ENCODE measurements at places on chromosomes 7 and 10.

DNA sequence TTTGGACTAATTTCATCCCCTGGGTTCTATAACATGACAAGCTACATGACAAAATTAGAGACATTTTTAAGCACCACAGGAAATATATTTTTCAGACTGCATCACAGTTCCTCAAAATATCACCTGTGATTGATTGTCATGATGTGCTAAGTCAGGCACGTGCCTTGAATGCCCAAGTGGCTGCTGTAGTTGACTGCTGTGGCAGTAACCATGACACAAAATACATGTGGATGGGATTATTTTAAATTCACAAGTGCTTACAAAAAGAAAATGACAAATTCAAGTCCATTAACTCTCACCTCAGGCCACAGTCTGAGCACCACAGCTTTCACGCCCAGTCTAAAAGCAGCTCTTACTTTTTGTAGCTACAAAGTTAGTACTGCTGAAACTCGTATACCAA is 45.5 kb downstream of the TNPO3 start:
- no peak for DNase-seq

GRCh38 chr7:127252778-127253280 is at the start of gene GRM8:
TSS of gene GRM8 (minus strand) at chr7:127252941.
- no peak for DNase-seq

DNA sequence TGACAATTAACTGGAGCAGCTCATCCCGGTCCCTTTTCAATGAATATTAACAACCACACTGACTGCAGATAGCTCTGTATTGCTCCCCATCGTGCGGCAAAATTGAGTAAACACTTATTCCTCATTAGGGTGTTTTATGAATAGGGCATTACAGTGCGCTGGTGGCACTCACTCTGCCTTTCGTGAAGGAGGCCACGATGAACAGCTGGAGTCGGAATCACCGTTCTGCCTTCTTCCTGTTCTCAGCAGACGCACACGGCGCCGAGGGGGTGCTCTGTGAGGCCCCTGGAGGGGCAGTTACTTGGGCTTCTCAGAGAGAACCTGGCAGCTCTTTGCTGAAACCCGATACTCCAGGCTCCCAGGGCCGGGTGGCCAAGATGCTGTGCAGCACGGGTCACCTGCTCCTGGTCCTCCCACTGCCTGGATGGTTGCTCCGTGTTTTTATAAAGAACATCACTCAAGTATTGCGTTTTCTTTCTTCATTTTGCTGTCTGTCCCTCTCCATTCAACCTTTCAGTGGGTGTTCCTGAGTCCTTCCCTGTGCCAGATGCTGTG is 241.9 kb downstream of the GLRX3 start:
- no peak for DNase-seq

- DNase-seq, result no peak
Observed at GRCh38 chr10:113765910-113766309, 14.4 kb downstream of the PLEKHS1 start.

DNA sequence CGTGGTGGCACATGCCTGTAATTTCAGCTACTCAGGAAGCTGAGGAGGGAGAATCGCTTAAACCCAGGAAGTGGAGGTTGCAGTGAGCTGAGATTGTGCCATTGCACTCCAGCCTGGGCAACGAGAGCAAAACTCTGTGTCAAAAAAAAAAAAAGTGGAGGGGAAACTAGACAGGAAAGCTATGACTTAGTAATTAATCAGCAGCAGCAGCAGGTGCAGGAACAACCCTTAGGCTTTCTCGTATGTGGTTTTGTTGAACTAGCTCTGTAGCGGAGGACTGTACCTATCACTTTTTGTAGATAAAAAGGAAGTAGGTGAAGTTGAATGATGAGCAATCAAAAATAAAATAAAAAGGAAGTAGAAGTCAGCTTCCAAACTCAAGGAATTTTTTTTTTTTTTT is 76.9 kb upstream of the KMT2C start:
- DNase-seq, result peak; percentile 63

DNA sequence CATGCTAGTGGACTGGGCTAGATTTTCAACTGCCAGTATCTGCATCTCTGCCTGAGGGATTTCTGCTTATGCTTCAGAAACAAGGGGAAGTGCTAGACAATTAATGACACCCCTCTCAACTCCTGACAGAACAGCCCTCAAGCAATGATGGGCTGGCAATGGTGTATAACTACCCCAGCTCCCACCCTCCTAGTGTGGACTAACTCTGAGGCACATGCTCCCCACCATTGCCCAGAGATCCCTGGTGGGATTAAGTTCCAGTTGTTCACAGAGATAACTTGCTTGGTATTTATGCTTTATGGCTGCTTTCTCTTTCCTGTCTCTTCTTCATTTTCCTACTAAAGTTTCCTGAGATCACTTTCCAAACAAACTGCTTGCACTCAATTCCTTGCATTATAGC is 113.5 kb downstream of the RPS24 start:
- no peak for DNase-seq

DNA sequence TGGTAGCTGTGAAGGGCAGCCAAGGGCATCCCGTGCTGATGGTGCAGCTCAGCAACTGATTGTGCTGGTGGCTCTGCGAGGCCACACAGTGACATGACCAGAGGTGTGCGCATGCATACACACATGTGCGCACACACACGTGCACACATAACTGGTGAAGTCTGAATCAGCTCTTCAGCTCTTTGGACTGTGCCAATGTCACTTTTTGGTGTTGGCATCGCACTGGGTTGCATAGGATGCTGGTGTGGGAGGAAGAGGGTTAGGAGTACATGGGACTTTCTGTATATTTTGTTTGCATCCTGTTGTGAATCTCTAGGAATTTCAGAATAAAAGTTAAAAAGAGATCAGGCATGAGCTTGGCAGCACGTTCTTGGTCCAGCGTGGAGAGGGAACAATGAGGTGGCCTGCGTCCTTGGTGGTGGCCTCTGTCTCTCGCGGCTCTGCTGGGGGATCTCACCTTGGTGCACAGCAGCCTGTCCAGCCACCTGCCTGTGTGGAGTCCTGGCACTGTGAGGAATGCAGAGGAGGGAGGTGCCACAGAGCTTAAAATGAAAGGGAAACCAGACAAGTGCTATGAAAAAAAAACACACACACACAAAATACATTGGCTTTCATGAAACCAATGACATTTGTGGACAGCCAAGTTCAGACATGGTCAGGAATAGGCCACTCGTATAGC is 124.0 kb downstream of the TRRAP start:
- DNase-seq, result no peak

DNA sequence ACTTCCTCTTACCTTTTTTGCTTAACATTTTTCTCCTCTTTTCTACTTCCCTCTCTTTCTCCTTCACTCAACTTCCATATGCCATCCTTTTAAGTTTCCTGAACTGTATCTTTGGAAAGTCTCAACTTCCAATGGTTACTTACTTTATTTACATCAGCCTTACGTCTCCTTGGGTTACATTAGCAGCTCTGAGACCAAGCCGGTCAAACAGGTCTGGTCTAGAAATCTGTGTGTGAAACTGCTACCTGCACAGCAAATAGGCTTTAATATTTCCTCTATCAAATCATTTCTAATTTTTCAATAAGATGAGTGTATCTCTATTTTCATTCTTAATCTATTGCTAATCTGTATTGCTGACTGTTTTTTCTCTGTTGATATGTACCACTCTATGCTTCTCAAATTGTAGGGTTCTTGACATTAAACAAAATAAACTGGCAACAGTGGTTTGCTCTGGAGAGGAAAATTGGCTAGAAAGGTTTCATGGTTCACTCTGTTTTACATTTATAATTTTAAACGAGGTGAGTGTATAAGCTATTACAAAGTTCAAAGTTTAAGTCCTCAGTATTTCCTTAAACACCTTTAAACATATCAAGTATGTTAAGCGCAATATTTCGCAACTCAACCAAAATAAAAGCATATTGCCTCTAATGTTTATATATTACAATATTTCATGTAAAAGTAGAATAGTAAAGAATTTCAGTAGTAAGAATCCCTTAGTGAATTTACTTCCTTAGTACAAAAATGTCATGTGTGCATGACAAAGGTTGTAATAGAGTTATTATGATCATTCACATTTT is 3.6 kb upstream of the SEMA3C start:
- DNase-seq, result no peak

DNA sequence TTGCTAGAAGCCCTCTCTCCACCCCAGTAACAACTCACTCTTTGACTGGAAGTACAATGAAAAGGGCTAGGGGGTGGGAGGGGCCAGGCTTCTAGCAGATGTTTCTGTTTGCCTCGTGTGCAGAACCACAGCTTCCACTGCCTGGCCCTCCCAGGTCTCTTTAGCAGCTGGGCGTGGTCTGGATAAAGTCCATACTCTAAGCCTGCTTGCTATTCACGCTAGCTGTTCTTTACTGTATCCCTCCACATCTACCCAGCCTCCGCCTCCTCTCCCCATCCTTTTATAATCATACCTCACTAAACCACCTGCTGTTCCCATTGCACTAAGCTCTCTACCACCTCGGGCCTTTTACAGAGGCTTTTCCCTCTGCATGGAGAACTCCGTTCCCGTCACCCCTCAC is 288.8 kb downstream of the CAMK1D start:
- DNase-seq, result no peak

- DNase-seq, result no peak
Observed at GRCh38 chr10:131636116-131636515, 264.7 kb upstream of the PPP2R2D start.

DNA sequence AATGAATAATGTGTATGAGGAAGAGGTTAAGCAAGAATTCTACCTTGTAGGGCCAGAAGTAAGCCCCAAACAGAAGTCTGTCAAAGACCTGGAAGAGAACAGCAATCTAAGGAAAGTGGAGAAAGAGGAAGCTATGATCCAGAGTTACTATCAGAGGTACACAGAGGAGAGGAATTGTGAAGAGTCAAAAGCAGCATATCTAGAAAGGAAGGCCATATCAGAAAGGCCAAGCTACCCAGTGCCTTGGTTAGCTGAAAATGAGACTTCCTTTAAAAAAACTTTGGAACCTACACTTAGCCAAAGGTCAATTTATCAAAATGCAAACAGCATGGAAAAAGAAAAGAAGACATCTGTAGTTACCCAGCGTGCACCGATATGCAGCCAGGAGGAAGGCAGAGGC is 42.7 kb upstream of the GAD2 start:
- DNase-seq, result no peak

GRCh38 chr7:151109094-151110048 is 23.1 kb downstream of the AGAP3 start:
- no peak for DNase-seq

GRCh38 chr10:87829986-87830729 is 12.1 kb upstream of the ATAD1 start:
- no peak for DNase-seq

DNA sequence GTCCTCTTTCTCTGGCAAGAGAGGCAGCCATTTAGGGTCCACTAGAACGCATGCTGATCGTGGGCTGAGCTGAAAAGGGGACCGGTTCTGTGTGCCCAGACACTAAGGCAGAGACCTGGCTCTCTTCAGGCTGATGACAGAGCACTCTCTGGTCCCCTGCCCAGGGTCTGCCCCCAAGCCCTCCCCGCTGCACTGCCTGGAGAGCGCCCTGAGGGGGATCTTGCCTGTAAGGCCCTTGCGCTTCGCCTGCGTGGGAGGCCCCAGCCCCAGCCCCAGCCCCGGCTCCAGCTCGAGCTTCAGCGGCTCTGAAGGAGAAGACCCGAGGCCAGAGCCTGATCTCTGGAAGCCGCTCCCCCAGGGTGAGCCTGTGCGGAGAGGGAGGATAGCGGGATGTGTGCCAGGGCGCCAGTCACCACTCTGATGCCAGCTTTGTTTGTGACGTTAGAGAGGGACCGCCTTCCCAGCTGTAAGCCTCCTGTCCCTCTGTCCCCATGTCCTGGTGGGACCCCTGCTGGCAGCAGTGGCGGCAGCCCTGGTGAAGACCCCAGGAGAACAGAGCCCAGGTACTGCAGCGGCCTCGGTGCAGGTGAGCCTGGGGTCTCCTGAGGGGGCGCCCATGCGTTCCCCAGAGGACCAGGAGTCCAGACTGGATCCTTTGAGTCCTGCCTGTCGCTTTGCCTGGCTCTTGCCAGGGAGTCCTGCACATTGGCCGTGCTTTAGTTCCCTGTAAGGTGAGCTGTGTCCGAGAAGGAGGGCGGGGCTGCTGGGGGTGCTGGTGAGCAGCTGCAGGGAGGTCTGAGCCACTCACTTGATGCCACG is 43.2 kb downstream of the ZNF467 start:
- no peak for DNase-seq

All from CD4-positive, alpha-beta T cell treated with Interleukin-6 at 100 ng/mL for 8 hours (primary cell).